ENCODE measurements at places on chromosomes 6 and 20.

GRCh38 chr6:28978133-28978491 is 27.0 kb downstream of the ZNF311 start:
- DNase-seq: no peak

- DNase-seq: no peak
Measured at GRCh38 chr20:57267158-57267821, 849 bp upstream of the BMP7 start.

GRCh38 chr20:25469558-25469957 is 62.1 kb downstream of the GINS1 start:
- no peak for DNase-seq

GRCh38 chr6:21161707-21162106 is 431.8 kb upstream of the SOX4 start:
- DNase-seq: no peak

DNA sequence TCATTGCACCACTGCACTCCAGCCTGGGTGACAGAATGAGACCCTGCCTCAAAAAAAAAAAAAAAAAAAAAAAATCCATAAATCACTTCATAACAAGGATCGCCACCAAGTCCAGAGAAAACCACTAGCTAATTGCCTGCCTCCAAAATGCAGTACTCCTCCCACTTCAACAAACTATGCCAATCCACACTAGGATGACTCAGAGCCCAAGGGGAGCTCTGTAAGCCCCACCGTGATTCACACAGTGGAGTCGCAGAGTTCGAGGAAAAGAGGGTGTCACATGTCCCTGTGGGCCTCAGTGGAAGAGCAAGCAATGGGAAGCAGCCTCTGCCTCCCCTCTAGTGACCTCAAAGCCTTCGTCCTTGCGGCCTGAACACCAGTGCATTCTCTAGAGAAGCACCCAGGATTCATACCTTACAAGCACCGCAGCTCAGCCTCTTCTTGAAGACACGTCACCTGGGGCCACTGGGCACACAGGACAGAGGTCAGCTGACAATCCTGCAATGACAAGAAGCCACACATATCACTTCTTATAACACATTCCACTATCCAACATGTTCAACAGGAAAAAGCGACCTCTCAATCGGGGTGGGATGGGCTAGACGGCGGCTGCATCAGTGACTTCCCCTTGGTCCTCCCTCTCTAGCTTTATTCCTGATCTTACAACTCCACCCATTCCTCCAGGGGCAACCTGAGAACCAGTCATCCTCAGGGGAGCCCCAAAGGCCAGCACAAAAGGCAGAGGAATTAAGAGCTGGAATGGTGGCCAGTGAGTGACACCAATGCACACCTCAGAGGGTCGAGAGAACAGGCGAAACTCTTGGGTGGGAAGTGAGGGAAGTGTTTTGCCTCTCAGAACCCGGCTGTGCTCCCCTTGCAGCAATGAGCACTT is 8.9 kb downstream of the SNHG17 start:
- no peak for DNase-seq

DNA sequence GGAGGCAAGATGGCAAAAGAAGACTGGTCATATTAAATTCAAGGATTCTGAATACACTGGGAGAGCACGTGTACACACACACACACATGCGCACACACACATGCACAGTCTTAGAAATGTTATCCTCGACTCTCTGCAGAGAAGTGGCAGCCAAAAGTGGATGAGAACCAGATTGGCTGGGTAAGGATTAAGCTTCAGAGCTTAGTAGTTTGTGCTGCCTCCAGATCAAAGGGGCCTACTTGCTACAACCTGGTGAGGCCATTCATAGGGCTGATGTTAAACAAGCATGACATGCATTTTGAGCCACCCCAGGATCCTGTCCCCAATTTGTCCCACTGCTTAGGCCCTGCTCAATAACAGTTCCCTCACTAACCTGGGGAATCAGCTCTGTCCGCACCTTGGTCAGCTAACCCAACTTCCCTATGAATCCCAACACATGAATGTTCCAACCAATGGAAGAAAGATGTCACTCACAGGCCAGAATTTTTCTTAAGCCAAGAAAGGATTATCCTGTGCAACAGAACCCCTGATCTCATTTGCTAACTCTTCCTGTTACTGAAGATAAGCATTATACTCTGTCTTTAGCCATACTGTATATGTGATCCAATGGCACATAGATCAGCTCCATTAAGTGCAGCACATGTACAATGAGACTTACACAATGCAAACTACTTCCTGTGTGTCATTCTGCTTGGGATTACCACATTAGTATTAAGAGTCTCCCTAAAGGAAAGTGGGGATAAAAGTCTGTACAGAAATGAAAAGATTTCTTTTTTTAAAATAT is 31.0 kb downstream of the TOMM6 start:
- DNase-seq: no peak

DNA sequence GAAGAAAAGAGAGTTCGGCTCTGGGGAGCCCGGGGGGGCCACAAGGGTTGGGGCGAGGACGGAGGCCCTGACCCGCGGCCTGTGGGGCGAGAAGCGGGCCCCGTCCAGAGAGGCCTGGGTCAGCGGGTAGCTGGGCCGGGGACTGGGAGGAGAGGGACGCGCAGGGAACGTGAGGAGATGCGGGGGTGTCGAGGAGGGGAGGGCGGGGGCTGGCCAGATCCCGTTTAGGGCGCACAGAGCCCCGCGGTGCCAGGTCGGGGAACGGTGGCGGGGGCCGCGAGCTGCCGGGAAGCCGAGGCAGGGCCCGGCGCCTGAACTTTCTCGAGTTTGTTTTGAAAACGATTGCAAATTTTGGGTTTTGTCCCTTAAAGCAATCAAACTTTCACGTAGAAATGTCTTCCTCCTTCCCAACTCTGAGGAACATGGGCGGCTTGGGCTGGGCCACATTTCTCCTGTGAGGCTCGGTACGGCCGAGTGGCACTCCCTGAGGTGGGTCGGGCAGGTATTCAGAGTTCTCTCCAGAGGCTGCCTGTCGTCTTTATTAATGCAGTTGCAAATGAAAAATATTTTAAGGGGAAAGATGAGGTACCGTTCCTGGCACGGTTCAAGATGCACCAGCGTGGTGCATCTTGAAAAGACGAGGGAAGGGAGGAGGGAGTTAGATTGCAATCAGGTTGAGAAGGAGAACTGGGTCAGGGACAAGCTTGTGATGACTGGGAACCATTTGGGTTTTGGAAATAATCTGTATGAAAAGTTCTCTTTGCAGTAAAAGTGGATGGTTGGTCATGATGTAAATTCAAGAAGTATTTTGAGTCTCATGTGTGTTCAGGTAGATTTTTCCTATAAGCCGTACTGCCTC is 972 bp downstream of the RNF8 start:
- no peak for DNase-seq

DNA sequence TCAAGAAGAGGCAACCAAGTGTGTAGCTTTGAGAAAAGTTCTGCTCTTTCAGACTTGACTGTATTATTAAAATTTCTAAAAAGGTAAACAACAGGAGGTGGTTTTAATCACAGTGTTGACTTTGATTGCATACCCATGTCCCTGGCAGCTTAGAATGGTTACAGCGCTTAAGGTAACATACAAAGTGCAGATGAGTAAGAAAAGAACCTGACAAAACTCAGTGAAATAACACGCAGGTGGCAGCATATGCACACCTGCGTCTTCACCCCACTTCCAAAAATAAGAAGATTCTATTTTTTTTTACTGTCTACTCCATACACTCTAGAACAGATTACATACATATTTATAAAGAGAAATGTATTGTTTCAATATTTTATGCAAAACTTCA is 233.5 kb downstream of the GMPR start:
- DNase-seq: no peak

GRCh38 chr6:125888989-125889656 is 67.4 kb upstream of the HINT3 start:
- no peak for DNase-seq

GRCh38 chr6:145360865-145361264 is 374.5 kb downstream of the EPM2A start:
- DNase-seq: no peak
